ENCODE measurements at places on chromosomes 11 and 22.

DNA sequence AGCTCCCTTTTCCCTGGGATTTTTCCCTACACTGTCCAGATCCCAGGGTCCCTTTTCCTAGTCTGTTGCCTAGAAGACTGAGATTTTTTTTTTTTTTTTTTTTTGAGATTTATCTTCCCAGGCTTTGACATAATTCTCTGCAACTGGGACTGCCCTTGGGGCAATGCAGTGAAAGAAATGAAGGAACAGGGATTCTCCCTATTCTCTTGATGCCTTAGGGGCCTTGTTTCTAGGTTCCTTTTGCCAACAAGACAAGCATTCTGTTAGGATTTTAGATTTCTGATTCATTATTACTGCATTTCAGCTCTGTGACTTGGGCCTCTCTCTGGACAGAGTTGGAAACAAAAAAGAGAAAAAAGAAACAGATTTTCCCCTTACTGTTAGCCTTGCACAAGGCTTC is 47.3 kb downstream of the QSER1 start:
- DNase-seq: no peak

DNA sequence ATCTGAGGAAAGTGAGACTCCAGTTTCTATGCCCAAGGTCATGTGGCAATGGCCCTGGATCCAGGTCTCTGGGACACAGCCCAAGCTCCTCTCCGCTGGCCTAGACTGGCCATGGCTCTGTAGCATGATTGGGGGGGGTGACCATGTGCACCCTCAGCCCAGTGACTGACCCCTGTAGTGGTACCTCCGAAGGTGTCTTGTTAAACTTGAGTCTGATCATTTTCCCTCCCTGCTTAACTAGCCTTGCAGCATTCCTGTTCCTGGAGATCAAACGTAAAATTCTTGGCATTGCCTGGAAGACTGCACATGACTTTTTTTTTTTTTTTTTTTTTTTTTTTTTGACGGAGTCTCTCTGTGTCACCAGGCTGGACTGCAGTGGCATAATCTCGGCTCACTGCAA is 1116.0 kb downstream of the TBC1D22A start:
- DNase-seq: no peak

- DNase-seq: no peak
These were observed 7.1 kb upstream of the TPST2 start for GRCh38 chr22:26597026-26597425.

DNA sequence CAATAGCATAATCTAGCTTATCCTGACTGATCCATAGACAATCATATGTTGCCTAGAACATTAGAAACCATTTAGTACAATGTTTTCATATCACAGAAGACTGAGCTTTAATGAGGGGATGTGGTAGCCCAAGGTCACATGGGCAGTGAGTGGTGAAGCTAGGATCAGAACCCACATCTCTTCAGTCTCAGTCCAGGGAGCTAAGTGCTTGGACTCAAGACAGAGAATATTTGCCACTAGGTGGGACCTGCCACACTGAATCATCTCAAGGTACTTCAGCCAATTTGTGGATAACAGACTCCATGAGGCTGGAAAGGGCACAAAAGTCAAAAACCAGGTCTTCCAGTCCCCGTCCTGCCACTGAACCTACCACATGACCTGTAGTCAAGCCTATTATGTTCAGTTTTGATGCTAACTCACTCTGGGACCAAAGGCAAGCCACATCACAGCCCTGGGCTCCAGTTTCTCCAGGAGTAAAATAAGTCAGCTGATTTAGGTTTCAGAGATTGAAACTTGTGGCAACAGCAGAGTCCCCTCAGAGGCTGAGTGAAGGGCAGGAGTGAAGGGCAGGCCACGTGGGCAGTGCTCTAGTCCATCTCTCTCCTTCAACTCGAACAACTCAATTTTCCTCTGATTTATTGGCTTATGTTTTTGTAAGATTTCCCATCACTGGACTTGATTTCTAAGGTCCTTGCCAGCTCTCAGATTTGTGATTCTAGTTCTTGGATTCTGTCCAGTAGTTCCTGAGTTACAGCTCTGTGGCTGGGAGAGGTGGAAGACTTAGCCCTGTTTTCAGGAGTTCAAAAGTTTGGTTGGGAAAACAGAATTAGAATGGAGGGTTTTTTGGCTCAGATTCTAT is 84.6 kb upstream of the PHOX2A start:
- no peak for DNase-seq

DNA sequence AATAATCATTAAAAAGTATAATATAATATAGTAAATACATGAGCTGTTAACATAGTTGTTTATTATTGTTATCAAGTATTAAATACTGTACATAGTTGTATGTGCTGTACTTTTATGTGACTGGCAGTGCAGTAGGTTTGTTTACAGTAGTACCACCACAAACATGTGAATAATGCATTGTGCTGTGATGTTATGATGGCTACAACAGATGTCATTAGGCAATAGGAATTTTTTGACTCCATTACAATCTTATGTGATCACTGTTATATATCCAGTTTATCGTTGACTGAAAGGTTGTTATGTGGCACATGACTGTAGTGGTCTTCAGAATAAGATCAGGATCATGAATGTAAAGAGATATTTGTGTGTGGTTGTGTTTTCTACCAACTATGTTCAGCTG is 577.8 kb downstream of the JRKL start:
- no peak for DNase-seq

DNA sequence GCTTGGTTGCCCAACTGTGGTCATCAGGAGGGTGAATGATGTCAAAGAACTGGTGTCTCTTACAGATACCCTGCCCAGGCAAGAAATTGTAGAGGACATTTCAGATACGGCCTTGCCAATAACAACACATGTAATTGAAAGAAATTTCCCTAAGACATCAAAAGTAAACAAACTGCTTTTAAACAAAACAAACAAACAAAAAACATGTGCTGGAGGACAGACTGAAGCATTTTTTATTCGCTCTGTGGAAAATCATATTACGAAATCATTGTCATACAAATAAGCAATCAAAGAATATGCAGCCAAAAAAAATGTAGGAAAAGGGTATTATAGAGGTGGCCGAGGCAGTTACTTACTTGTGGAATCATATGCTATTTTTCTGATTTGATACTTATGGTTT is 52.1 kb upstream of the MYEOV start:
- DNase-seq: no peak

- no peak for DNase-seq
These were observed 277.6 kb downstream of the BRD1 start for GRCh38 chr22:49550141-49550430.

DNA sequence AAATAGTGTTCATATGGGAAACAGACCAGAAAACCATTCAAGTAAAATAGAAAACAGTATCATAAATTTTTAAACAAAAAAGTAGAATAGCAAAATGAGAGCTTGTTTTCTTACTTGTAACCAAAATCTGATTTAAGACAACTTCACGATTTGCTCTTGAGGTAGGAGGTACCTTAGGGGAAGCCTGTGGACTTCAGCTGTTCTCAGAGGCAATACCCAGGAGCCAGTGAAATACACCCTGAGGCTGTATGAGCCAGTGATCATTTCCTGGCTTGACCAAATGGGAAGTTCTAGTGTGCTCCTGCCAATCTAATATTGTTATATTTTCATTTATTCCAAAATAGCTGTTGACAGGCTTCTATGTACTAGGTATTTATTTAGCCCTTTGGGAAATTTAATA is 104.8 kb downstream of the ARHGAP42 start:
- DNase-seq: no peak

GRCh38 chr11:10917802-10918201 is 59.9 kb upstream of the ZBED5 start:
- no peak for DNase-seq

- DNase-seq: no peak
These were observed 295.6 kb downstream of the DDX10 start for GRCh38 chr11:108960501-108960900.

DNA sequence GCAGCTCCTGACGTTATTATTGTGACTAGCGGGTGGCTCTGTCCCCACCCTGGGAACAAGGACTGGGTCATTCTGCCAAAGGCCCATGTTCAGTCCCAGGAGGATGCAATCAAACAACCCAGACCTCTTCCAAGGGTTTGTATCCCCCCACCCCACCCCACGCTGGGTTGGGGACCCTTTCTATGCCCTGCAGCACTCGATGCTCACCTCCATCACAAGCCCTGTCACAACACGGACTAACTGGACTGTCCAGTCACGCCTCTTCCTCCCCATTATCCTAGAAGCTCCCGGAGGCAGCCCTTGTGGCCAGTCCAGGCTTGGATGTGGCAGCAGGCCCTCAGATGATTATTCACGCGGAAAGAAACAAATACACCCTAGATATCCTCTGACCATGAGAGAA is 3.7 kb downstream of the SHANK2 start:
- no peak for DNase-seq

GRCh38 chr11:95764267-95764898 is 25.2 kb downstream of the FAM76B start:
- no peak for DNase-seq

DNA sequence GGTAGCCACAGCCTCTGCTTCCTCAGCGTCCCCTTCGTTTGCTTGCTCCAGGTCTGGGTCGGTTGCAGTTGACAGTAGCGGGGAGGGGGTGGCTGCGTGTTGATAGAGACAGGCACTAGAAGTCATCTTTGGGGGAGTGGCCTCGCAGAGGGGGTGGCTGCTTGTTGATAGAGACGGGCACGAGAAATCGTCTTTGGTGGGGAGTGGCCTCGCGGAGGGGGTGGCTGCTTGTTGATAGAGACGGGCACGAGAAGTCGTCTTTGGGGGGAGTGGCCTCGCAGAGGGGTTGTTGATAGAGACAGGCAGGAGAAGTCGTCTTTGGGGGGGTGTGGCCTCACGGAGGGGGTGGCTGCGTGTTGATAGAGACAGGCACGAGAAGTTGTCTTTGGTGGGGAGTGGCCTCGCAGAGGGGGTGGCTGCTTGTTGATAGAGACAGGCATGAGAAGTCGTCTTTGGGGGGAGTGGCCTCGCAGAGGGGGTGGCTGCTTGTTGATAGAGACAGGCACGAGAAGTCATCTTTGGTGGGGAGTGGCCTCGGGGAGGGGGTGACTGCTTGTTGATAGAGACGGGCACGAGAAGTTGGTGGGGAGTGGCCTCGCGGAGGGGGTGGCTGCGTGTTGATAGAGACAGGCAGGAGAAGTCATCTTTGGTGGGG is 328.3 kb downstream of the TBC1D22A start:
- DNase-seq: no peak

DNA sequence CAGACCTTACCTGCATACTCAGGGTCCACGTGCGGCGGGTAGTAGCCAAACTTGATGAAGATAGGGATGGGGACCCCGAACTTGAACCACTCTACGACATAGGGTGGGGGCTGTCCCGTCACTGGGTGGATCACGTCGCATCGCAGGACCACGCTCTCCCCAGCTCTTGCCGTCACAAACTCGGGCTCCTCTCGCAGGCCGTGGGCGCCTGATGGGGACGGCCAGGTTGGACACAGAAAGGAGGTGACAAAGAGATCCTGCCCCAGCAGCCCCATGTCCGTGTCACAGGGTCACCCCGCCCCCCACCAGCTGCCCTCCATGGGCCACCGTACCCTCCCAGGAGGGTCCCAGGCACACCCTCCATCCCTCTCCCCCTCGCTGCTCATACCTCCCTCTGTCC is 10.7 kb downstream of the IGSF9B start:
- no peak for DNase-seq

DNA sequence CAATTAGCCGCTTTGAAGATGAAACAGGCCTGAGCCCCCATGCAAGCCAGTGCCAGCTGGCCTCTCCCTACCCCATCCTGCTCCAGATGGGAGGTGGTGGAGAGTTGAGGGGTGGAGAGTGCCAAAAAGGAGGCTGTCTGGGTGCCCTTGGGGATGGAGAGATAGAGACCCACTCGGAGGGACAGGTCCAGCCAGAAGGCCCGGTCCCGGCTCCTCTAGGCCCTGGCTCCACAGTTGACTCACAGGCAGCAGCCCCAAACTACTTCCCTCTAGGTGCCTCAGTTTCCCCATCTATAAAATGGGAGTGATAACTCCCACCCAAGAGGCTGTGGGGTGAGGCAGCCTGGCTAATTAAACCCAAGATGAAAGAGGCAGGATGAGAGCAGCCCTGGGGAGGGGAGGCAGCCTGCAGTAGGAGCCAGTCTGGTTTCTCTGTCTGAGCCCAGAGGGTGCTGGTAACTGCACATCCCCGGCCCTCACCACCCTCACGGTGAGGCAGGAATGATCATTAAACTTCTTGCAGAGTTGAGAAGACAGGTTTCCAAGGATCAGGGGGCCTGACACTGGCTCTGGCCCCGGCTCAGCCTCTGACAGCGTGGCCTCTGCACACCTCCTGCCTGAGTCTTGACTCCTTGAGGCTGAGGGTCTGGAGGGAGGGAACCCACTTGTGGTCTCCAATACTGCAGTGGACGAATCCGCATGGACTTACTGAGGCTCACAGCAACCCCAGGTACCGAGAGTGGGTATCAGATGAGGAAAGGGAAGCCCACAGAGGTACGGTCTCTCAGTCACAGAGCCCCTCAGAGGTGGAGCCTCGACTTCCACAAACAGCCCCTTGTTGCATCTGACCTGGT is 1.4 kb upstream of the AP5B1 start:
- no peak for DNase-seq

GRCh38 chr11:11857769-11858168 is 16.0 kb downstream of the USP47 start:
- DNase-seq: no peak

- DNase-seq: no peak
These were observed 123.4 kb downstream of the COMMD9 start for GRCh38 chr11:36165621-36166397.

DNA sequence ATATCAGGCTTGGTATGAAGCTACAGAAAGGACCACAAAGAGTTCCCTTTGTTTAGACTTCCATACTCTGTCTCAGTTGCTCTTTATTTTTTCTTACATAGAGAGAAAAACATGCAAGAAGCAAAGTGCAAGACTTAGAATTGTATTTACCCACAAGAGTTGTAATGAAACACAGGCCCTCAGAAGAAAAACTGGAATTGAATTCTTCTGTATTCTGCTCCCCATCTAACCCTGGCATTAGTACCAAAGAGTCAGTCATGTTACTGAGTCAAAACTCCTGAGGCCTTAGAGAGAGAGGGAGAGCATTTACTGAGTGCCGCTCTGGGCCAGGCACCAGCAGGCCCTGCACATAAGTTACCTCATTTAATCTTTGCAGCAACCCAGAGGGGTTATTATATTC is 43.9 kb upstream of the DLAT start:
- no peak for DNase-seq

GRCh38 chr11:69267395-69267805 is 26.6 kb upstream of the MYEOV start:
- DNase-seq: no peak

DNA sequence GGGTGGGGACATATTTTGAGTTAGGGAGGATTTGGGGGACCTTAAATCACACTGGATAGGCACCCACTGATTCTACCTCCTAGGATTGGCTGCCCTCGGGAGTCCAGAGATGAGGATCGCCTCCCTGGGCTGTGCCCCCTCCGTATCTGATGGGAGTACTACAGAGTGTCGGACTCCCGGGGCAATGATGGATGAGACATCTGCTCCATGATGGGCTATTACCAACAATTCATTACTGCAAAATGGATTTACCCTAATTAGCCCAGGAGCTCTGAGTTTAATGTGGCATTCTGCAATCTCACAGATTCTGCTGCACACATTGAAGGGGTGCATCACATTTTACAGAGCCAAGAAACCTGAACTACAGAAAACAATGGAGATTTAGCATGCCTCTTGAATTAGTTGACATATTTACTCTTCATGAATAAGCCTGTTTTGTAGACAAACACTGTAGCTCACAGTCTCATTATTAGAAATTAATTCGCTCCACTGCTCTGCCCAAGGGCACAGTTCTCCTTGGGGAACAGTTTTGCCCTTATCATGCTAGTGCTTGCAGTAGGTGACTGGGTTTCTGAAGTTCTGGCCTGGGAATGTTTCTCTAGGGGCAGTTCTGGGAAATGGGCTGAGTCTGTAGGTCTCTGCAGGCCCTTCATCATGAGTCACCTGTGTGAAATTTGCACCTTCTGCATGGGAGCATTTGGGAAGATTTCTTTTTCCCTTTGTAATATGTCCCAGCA is 217.1 kb upstream of the PLET1 start:
- no peak for DNase-seq

GRCh38 chr22:19849835-19850762 is 4.6 kb downstream of the GNB1L start:
- DNase-seq: no peak
